ENCODE measurements at places on chromosomes 13 and 19.

DNA sequence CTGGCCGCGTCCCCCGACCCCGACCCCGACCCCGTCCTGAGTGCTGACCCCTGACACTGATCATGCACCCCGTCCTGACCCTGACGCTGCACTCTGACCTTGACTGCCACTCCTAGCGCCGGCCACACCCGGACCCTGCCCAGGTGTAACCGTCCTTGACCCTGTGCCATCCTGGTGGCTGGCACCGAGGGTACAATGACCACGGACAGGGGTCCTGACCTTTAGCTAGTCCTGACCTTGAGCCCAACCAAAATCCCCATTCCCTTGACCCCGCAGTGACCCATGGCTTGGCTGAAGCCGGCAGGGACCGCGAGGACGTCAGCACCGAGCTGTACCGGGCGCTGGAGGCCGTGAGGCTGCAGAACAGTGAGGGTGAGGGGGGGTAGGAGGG is 25.9 kb downstream of the CLEC4M start:
- DNase-seq = no peak

DNA sequence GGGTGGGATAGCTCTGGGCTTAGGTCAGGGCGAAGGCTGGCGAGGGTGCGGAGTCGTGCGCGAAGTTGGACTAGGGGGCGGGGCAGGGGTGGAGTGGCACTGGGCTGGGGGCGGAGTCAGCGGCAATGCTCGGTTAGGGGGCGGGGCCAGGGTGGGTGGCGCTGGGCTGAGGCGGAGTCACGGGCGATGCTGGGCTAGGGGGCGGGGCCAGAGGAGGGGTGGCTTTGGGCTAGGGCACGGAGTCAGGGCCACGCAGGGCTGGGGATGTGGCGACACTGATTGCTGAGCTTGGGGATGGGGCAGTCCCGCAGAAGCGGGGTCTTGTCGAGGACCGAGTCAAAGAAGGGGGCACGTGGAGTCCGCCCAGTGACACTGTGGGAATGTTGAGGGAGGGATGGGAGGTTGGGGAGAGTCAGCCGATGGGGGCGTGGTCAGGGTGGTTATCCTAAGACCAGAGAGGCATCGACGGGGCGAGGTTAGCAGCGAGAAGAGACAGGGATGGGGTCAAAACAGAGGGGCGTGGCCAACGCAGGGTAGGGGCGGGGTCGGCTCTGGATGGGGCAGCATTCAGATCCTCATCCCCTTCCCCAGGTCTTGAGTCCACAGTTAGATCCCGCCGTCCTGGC is 8.7 kb downstream of the HOMER3 start:
- no peak for DNase-seq

- DNase-seq = no peak
These were observed 32.0 kb upstream of the ASF1B start for GRCh38 chr19:14168259-14168972.

DNA sequence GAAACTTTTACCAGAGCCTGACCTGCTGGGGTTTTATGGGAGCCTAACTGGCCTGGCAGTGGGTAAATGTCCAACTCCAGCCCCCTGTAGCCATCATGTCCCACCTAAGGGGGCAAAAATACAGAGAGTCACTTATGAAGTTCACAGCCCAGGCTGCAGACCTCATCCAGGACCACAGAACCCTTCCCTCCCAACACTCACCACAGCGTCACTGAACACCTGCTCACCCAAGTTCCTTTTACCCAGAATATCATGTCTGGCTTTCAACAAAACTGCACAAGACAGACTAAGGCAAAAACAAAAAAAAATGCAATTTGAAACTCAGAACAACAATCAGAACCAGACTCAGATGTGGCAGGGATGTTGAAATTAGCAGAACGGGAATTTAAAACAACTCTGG is 6.4 kb downstream of the CEACAM3 start:
- no peak for DNase-seq

DNA sequence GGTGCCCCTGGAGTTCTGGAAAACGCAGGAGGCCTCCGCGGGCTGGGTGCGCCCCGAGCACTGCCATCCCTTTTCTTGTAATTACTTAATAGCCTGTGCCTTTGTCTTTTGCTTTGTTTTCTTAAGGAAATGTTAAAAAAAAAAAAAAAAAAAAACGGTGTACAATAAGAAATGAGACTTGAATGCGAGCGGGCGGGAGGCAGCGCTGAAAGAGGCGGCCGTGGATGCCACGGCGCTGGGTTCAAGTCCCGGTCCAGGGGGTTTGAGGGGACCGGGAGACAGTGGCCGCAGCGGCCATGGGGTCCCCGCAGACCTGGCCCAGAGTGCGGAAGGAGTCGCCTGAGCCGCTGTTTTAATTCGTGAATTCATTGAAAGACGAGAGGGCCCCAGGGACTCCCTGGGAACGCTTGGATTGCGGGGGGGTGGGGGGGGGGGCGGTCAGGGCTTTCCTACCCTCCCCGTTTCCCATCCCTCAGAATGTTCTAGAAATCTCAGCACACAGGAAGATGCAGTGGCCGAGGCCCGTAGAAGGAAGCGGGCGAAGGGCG is 349.2 kb upstream of the ARGLU1 start:
- DNase-seq = no peak

- DNase-seq = no peak
These were observed 20.1 kb upstream of the NDUFS7 start for GRCh38 chr19:1363599-1363998.

GRCh38 chr13:80727321-80727975 is 386.5 kb upstream of the SPRY2 start:
- DNase-seq = no peak

DNA sequence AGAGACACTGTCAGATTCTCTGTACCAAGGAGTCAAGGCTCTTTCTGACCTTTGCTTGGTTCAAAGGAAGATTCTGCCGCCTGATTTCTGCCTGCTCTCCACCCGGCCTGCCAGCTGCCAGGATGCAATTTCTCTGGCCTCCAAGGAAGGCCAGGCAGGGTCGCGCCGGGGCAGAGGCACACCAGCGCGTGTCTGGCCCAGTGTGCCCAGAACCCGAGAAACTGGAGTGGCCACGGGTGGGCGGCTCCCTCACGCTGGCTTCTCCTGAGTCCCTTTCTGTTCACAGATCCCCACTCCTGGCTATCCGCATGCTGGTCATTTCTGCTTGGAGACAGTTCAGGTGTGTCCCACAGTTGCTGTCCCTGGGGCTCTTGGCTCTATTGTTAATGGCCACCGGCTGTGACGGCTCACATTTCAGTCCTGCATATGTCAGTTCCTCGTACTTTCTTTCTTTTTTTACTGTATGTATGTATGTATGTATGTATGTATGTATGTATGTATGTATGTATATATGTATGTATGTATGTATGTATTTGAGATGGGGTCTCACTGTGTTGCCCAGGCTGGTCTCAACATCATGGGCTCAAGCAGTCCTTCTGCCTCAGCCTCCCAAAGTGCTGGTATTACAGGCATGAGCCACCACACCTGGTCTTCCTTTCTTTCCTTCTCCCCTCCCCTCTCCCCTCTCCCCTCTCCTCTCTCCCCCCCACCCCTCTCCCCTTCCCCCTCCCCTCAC is 16.9 kb downstream of the TMPRSS9 start:
- no peak for DNase-seq

- DNase-seq = no peak
These were observed 66.7 kb downstream of the FAM216B start for GRCh38 chr13:42847891-42848663.

DNA sequence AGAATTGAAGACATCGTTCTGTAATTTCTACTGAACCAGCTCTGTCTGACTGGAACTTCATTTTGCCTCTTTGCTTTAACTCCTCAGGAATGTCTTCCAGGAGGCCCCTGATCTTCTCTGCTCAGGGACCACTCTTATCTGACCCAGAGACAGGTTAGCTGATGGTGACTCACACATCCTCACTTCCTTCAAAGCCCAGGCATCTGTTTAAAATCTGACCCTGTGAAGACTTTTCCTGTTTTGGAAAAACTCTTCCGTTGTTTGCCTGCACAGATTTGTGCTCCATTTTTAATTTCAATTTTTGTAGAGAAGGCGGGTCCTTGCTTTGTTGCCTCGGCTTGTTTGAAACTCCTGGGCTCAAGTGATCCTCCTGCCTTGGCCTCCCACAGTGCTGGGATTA is 1.6 kb downstream of the ARL11 start:
- no peak for DNase-seq

DNA sequence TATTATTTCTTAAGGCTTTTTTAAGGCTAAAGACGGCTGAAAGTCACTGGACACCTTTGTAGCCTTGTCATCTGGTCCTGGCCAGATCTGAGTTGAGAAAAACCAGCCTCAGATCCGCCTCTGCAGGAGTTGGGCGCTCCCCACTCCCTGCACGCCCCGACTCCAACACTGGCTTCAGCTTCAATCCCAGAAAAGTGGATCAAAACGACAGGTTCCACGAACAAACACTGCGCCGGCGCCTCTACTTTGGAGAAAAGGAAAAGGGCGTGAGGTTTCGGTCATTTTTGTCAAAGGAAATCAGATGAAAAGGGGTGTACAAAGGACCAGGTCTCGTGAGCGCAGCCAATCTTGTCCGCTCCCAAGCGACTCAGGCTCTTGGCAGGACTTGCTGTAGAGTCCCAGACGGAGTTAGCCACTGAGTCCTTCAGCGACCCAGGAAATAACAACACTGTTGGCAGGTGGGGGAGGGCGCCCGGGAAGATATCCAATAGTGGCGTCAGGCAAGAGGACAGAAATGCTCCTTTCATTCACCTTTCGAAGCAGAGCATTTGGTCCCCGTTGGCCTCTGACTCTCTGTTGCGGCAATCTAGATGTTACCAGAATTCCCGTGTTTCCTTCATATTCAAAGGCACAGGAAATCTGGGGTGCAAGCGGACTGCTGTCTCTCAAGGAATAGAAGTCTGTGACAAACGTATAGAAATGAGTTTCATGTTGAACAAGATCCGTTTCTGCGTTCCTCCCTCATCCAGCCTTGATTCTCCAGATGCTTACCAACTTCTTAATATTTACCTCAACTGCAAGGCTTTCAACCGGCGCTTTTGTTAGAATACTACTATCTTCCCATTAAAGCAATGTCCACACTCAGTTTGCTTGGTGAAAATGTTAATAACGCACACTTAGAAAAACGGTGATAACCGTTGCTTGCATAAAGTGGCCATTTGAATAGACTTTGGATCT is 1.8 kb upstream of the CCNA1 start:
- no peak for DNase-seq

GRCh38 chr19:41801792-41802211 is 5.4 kb downstream of the CEACAM3 start:
- no peak for DNase-seq

GRCh38 chr19:36030264-36031148 is 2.2 kb downstream of the CLIP3 start:
- DNase-seq = no peak

GRCh38 chr19:6761053-6761676 is 6.1 kb downstream of the SH2D3A start:
- no peak for DNase-seq

DNA sequence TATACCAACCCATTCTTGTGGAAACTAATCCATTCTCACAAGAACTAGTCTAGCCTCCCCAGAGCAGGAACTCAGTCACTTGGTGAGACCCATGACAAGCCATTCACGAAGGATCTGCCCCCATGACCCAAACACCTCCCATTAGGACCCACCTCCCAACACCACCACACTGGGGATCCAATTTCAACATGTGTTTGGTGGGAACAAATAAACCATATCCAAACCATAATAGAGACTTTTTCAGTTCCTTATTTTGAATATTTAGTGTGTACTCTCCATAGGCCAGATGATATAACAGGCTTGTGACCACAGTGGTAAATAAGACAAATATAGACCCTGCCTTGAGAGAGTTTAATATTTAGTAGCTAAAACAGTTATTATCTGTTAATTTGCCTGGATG is 227.5 kb upstream of the SERP2 start:
- DNase-seq = no peak

DNA sequence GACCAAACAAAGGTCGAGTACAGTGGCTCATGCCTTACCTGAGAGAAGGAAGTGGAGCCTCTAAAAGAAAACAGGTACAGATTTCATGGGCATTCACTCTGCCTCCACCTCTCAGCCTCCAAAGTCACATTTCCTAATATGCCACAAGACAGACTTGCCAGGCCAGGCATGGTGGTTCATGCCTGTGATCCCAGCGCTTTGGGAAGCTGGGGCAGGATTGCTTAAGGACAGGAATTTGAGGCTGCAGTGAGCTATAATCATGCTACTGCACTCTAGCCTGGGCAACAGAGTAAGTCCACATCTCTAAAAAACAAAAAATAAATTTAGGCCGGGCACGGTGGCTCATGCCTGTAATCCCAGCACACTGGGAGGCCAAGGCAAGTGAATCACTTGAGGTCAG is 10.9 kb upstream of the DNMT1 start:
- DNase-seq = no peak

- DNase-seq = no peak
These were observed 295.9 kb downstream of the GPC6 start for GRCh38 chr13:93522501-93522900.

GRCh38 chr19:49157445-49158224 is at the start of gene TRPM4:
Gene TRPM4 (plus strand): TSS chr19:49157792. CDS start chr19:49157867, 75 bp downstream.
- no peak for DNase-seq

DNA sequence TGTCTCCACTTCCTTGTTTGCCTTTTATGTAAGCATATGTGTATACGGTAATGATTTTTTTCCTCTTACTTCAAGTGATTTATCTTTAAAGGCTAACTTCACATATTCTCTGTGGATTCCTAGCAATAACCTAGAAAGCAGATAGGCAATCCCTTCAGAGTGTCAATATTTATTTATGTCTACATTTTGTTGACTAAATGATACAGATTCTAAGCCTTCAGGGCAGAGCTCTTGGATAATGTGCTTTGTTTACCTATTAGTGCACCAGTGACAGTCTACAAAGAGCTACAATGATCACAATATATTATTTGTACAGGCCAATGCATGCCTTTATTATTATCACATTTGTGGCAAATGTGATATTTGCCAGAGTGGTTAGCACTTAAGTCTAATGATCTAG is 406.2 kb downstream of the EFNB2 start:
- DNase-seq = no peak

DNA sequence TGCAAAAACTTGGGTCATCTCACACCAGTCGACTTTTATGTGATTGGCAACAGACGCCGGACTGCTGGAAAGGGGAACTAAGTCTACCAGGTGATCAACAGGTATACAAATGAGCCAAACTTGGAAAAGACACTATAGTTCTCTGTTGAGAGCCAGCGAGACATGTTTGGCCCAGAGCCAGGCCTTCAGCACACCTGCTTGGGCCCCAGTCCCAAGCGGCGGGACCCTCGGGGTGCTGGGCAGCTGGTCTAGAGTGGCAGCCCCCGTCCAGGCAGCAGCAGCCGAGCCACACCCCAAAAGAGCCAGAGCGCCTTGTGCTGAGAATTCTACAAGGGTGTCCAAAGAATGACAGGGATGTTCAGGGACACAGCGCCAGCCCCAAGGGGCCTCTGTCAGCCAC is 28.0 kb downstream of the NAXD start:
- no peak for DNase-seq

Data from HS-5 (cell line).